GM03348 (cell line): ENCODE measurements at places on chromosomes 3 and 15.
A peak's percentile ranks its signal among the peaks of the same experiment; 100 is the strongest.

- DNase-seq: peak; percentile 73
These were observed 401.5 kb downstream of the ZBTB20 start for GRCh38 chr3:114745322-114746240.

- peak; percentile 79 for DNase-seq
These were observed 62.9 kb downstream of the ATG7 start for GRCh38 chr3:11335056-11335608.

DNA sequence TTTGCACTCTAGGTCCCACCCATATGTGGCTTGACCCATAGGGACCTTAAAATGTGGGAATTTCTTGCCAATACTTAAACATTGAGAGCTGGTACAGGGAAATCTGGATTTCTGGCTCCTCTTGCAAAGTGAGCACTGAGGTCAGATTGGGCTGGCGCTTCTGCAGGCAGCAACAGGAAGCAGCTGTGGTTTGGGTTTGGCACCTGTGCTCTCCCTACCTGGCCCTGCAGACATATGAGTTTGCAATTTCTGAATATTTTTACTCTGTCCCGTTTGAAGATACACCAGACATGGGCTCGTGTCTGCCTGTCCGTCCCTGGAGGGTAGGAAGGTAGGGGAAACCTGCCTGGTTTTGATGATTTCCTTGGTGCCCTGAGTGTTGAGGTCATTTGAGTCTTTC, 74.8 kb upstream of the SEC13 start:
- no peak for DNase-seq

DNA sequence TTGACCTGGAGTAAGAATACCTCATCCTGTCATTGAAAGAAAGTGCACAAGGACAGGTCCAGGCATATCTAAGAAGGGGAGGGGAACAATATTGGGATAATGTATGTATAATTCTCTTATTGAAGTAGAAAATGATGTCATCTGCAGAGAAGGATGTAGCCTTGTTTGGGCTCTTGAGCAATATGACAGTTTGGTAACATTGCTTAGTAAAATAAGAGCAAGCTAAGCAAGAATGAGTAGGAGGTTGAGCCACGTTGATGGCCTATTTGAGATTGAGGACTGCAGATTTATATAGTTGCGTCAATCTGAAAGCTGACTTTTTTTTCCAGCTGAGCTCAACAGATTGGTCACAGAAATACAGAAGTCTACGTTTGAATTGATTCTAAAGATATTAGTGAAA, 145.2 kb downstream of the FILIP1L start:
- DNase-seq: no peak

- no peak for DNase-seq
These were observed 357.4 kb downstream of the SHQ1 start for GRCh38 chr3:72490688-72491435.

DNA sequence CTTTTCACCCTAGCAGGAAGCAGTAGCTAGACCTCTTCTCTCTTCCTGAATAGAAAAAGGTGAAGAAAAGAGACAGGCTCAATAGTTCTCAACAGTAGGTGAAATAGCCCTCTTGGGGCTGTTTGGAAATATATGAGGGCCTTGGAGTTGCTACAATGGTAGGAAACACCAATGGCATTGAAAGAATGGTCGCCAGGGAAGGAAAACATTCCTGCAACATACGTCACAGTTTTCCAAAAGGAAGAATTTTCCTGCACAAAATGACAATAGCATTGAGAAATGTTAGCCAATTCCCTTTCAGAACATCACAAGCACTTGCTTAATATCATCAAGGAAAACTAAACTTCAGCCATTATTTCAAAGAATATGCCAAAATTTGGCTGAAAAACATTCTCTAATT, 484.5 kb downstream of the IGSF11 start:
- DNase-seq: no peak
